ENCODE measurements at places on chromosomes 1 and 21.

DNA sequence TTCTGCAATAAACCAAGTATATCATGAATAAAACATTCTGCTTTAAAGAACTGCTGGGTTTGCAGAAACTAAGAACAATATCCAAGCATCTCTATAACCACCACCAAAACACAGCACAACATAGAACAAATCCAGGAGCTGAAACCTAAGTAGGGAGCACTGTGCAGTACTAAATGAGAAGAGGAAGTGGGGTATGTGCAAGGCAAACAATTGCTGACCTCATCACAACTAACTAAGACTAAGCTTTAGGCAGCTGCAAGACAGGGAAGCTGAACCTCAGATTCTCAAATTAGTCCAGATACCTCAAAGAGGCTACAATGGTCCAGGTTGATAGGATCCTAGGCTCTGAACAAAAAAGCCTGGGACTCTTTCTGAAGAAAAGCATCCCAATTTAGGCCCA is 172.6 kb downstream of the SLC44A5 start:
- no peak for DNase-seq

GRCh38 chr1:60415696-60416095 is 342.1 kb upstream of the C1orf87 start:
- DNase-seq = no peak

DNA sequence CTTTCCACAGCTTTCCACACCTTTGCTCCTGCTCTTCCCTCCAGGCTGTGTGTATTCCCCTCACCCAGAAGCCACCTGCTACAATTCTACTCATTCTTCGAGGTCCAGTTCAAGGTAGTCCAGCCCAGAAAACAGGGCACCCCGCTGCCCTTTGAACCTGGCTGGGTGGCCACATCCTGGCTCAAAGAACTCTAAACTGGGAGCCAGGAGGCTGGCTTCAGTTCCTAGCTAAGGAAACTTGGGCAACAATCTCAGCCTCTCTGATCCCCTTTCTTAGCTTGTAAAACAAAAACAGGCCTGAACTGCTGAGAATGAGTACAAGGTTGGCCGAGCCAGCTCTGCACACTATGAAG is 4.7 kb downstream of the EDN2 start:
- no peak for DNase-seq

GRCh38 chr1:89306273-89306672 is 33.6 kb upstream of the GBP5 start:
- no peak for DNase-seq

DNA sequence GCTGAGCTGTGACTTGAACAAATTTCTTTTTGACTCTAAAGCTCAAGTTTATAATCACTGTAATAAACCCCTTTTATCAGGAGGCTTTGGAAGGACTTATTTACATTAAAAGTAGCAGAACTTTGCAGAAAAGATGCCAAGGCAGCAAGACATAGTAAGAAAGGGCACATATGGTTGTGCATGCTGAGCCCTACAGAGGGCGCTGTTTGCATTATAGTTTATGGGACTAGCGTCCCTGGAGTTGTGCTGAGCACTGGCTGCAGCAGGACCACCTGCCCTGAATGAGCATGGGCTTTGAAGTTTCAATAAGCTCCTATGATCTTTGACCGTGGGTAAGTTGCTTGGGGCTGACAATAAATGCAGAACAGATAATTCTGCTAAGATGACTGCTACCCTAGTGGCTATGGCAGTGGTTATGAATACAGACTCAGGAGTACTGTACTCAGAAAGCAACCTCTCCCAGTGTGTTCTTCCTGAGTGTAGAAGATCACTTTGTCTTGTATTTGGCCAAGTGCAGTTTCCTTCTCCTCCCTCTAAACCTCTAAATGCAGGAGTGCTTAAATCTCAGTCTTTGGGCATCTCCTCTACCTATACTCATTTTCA is 45.4 kb upstream of the USP1 start:
- DNase-seq = no peak

- no peak for DNase-seq
Measured at GRCh38 chr1:217660353-217661062, 29.4 kb downstream of the SPATA17 start.

DNA sequence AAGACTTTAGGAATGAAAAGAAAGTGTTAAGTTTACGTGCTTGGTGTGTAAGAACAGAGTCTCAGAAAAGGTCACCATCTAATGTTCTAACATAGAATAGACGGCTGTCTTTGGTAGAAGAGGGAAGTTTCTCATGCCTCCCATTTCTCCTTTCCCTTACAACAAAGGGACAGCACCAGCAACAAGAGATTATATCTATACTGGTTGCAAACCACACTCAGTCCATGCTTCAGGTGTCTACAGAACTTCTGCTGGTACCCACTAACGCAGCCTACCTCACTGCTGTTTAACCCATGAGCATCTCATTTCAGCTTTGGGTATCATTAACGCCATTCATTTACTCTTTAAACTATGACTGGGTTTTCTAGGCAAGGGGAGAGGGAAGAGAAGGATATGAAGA is 9.2 kb upstream of the ITPKB start:
- DNase-seq = no peak

DNA sequence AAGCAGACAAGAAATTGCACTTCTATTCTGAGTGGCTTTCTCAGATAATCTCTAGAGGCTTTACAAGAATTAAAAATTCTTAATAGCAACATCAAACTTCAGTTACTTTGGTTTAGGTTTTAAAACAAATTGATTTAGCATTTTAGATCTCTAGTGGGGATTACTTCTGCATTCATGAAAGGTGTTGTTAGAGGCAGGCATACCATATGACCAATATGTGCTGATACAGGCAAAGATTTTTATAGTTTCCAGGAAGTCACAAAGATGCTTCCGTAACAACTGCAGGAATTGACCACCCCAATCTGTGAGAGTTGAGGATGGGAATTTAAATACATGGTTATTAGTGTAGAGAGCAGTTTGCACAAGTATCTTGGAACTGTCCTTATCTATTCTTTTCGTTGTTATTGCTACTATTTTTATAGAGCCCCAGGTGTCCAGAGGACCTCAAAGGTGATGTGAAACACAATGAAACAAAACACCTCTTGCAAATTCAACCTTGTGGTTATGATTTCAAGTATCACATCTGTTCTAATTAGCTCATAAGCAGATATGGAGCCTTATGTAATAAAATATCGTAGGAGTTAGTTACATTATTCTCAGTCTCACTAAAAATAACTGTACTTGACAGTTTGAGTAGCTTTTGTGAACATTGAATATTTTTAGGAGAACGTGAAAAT is 512.7 kb upstream of the ADGRL4 start:
- DNase-seq = no peak

DNA sequence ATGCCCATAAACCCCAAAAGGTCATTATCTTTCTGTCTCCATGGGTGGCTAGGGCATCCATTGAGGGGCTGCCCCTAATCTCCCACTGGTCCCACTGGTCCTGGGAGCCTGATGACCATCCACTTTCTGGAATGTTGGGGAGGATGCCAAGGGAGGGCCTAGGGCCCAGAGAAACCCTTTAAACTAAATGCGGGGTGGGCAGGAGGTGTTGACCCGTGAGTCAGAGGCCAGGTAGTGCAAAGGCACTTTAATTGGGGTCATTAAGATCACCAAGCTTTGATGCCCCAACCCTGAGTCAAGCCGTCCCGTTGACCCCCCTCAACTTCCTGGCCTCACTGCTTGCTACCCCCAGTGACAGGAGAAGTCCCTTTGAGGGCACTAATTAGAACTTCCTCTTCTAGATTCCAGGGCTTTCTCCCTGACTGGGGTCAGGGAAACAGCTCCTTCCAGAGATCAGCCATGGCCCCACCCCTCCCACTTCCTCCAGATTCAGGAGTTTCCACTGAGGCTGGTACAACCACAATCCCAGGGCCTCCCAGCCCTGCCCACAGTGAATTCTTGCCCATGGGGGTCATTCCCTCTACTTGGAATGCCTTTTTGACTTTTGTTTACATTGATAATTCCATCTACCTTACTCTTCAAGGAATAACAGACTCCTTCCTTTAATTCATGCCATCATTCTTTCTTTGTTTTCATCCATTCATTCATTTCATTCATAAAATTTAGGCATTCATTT is 15.5 kb upstream of the SERINC2 start:
- no peak for DNase-seq

DNA sequence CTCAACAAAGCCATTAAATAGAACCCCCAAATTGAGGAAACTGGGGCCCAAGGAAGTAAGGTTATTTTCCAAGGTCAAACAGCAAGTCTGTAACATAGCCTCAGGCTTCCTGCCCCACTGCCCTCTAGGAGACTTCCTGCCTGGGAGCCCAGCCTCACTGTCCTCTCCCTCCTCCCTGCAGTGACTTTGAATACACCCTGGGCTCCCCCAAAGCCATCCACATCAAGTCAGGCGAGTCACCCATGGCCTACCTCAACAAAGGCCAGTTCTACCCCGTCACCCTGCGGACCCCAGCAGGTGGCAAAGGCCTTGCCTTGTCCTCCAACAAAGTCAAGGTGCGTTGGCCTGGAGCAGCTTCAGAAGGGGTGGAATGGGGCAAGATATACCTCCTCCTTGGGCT is 18.3 kb downstream of the GRHL3 start:
- no peak for DNase-seq

GRCh38 chr1:168629466-168629865 is 53.1 kb downstream of the XCL1 start:
- DNase-seq = no peak

DNA sequence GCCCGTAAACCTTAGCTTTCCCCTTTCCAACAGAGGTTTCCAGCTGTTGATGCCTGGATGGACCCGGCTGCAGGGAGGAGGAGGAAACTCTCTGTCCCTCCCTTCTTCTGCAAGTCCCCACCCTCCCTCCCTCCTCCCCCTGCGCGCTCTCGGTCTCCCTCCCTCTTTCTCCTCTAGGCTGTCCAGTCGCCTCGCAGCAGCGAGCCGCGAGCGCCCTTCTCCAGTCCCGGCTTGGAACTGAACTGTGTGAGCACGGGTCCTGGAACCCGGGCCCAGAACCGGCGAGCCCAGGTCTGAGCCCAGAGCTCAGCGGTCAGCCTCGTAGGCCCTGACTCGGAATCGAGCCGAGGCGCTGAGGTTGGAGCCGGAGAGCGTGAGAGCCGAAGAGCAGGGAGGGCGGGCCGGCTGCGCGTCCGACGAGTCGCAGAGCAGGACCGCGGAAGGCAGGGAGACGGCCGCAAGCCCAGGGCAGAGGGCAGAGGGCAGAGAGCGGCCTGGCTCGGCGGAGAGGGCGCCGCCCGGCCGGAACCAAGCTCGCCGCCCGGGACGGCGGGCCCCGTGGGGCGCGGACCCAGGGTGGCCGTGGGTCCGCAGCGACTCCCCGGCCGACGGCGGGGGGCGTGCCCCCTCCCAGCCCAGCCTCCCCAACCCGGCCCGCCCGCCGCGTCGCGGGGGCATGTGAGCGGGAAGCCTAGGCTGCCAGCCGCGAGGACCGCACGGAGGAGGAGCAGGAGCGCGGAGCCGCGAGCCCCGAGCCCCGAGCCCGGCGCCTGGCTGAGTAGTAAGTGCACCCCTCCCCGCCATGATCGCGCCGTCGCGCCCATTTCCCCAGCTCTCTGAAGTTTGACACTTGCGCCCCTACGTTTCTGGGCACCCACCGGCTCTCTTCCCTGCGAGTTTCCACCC is at the start of gene SOX13:
TSS of gene SOX13 (plus strand) at position 185 of the 906 bp plus-strand sequence. CDS start 39,801 bp downstream, outside the sequence.
- no peak for DNase-seq

DNA sequence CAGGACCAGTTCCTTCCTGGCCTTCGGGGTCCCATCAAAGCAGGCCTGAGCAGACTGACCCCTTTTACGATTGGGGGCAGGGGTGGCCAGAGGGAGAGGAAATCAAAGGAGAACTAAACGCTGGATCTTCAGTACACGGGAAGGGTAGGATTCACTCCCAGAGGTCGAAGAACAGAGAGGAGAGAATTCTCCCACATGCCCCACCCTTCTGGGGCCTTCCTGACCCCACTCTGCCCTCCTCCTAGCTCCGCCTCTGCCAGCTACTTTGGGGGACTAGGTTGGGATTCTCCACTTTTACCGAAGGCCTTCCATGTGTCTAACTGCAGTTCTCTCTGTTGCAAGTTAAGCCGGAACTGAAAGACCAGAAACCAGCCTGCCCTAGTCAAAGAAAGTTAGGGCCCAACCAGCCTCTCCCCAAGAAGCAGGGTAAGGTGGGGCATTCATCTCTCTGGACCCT is 654 bp upstream of the ARHGEF2 start:
- DNase-seq = peak; percentile 10

GRCh38 chr1:154337253-154337894 is 12.0 kb downstream of the ATP8B2 start:
- peak; percentile 66 for DNase-seq

- DNase-seq = no peak
Measured at GRCh38 chr1:214678386-214678785, 75.4 kb downstream of the CENPF start.

GRCh38 chr1:209570743-209571142 is 12.8 kb upstream of the CAMK1G start:
- no peak for DNase-seq

DNA sequence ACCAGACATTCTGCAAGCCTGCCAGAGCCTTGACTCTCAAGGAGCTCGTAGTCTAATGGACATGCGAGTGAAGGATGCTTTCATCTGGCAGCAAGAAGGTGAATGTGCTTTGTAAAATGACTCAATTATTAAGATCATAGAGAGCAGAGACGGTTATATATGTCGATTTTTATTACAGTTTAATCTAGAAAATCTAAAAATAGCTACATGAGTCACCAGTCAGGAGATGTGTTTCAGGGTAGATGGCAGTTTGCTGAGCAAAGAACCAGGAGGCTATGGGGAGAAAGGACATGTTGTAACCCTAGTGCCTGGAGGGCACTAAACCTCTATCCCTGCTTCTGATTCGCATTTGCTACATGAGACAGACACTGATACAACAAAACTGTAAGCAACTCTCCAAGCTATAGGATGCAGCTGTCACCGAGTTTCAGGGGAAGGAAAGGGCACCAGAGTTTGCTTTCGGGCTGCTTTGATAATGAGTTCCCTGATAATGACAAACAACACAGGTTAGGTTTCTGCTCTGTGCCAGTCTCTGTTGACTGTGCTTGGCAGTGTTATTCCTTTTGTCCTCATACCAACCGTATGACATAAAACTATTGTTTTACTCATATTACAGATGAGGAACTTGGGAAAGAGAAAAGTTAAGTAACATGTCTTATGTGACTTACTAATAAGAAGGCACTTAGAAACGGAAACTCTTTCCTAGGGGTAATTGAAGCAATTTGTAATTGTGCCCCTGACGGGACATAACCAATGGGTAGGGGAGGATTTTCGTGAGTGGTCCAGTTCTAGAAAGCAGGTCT is 43.2 kb downstream of the C1orf198 start:
- DNase-seq = no peak

DNA sequence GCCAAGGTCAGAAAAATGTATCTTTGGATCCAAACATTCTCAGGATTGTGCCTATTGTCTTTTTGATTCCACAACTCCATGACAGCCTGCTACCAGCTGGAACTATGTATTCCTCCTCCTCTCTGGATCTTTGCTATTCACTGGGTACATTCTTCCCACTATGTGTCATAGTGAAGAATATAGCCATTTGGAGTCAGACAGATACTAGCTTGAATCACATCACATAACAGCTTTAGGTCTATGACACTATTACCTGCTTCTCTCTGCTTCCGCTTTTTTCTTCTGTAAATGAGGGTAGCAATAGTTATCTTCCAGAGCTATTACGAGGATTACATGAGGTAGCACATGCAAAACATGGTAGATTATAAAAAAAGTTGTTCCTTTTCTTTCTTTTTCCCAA is 5.4 kb upstream of the EXO1 start:
- DNase-seq = no peak

GRCh38 chr1:3714284-3714741 is 37.9 kb upstream of the CCDC27 start:
- DNase-seq = no peak

Measured in central memory CD4-positive, alpha-beta T cell (primary cell).